Activated T-helper 1 cell treated with anti-CD3 and anti-CD28 coated beads, Interleukin-12 subunit alpha, Interleukin-12 subunit beta, Interleukin-2, Interleukin-4 antibody, amounts not matched to agents 30 ng/mL and 10 ng/mL and 1 ng/mL, durations not matched to agents 14 hours and 24 hours and 36 hours (primary cell): ENCODE measurements at places on chromosomes 6 and 20. TPM values are rescaled to one million over a fixed set of nuclear protein-coding genes. Genes with fewer than 3 reads are reported as not detected.

ADGRF4 gene
- total RNA-seq = not detected in 2 replicates

NMBR gene
- total RNA-seq = not detected in 2 replicates

NRN1 gene
- total RNA-seq = 2.8 and 3.0 TPM in 2 replicates

TAPBP gene
- total RNA-seq = 264 and 265 TPM in 2 replicates

GSTA2 gene
- total RNA-seq = not detected in 2 replicates

ZBTB46 gene
- total RNA-seq = 1.1 and 1.2 TPM in 2 replicates

RSPH4A gene
- 0.36 TPM in 1 of 2 replicates, not detected in the other for total RNA-seq

SCRT2 gene
- not detected in 2 replicates for total RNA-seq

NRSN2 gene
- 5.1 and 6.5 TPM in 2 replicates for total RNA-seq

HLA-F gene
- total RNA-seq = 293 and 314 TPM in 2 replicates

IL20RA gene
- total RNA-seq = not detected in 2 replicates

GGTLC1 gene
- not detected in 2 replicates for total RNA-seq

SMIM26 gene
- total RNA-seq = 54.9 and 57.9 TPM in 2 replicates

TLDC2 gene
- not detected in 2 replicates for total RNA-seq

BTN1A1 gene
- not detected in 2 replicates for total RNA-seq

GMPR gene
- 0.96 and 1.2 TPM in 2 replicates for total RNA-seq

SLC17A2 gene
- 0.10 TPM in 2 replicates for total RNA-seq

BIRC7 gene
- total RNA-seq = not detected in 2 replicates

HSPA12B gene
- total RNA-seq = not detected in 2 replicates

SLC22A1 gene
- total RNA-seq = 2.9 and 3.7 TPM in 2 replicates
